CD4-positive, alpha-beta T cell treated with Interleukin-4 for 1 hour (primary cell): ENCODE measurements at places on chromosomes 7 and 10.
A peak's percentile ranks its signal among the peaks of the same experiment; 100 is the strongest.

GRCh38 chr10:29553544-29554250 lies 81.1 kb downstream of the SVIL start:
- DNase-seq, result no peak

- DNase-seq, result no peak
Observed at GRCh38 chr7:47931005-47932004, 17.0 kb downstream of the PKD1L1 start.

DNA sequence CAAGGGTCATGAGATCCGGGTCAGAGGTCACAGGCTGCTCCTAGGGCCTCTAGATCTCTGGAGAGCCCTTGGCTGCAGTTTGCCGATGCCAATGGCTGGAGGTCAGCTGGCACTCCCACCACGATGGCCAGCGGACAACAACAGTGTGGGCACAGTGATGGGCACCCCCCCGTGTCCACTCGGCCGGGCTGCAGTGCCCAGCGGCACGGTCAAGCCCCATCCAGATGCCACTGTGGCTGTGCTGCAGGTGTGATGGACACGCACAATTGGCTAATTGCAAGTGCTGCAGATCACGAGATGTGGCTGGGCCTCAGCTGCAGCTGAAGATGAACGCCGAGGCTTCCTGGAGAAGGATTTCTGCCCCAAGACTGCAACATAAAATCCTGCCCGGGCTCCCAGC lies 80.7 kb downstream of the PDGFA start:
- no peak for DNase-seq

GRCh38 chr10:68470300-68470699 lies 1.5 kb downstream of the DNA2 start:
- DNase-seq, result no peak

- no peak for DNase-seq
Observed at GRCh38 chr7:120944826-120945562, 5.6 kb upstream of the ING3 start.

DNA sequence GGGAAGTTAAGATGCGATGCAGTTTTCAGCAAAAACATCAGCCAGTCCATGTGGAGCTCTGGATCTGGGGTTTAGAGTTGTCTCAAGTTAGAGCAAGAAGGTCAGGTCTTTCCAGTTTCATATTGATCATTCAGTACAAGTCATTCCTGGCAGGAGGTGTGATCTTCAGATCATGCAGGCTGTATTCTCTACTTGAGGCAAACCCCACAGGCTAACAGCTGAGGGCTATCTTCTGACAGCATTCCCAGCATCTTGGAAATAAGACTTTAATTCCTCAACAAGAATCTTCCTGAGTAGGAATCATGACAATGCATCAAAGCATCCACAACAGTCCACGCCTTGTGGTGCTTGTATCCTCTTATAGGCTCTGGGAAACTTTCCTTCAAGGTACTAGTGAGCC lies 94.9 kb upstream of the ZNF438 start:
- DNase-seq, result no peak

- DNase-seq, result no peak
Observed at GRCh38 chr10:792083-792791, 102.8 kb upstream of the DIP2C start.

DNA sequence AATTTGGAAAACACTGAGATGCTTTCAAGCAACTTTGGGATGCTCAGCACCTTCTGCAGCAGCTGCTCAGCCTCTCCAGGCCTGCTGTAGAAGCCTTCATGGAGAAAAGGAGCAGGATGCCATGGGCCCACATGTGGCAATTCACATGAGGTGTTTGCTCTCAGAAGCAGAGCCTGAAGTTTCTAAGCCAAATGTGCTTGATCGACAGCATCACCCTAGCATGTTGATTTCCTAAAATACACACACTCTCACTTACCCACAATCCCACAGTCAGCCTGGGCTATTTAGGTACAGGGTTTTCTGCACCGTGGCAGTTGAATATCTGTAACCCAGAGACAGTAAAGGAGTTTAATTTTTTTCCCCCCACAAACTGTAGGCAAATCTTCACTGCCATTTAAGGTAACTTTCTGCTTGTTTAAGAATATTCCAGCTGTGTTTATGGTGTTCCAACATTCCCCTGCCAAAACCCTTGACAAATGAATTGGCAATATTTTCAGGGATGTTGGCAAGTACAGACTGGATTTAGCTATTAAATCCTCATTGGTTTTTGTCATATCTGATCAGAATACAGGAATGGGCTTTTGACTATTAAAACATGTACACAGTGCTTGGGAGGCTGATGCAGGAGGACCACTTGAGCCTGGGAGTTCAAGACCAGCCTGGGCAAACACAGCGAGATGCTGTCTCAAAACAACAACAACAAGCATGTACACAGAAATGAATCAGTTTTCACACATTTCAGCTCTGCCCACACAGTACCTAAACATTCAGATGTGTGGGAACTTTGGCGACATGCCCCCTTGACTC lies 244.2 kb downstream of the CELF2 start:
- DNase-seq, result no peak

DNA sequence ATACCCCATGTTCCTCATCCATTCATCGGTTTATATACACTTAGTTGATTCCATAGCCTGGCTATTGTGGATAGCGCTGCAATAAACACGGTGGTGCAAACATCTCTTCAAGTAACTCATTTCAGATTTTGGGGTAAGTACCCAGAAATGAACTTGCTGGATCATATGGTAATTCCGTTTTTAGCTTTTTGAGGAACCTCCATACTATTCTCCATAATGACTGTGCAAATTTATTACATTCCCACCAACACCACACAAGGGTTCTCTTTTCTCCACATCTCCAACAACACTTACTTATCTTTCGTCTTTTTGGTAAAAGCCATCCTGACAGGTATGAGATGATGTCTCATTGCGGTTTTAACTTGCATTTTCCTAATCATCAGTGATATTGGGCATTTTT lies 3.7 kb downstream of the NPFFR1 start:
- no peak for DNase-seq

- DNase-seq, result no peak
Observed at GRCh38 chr7:120729245-120729644, 128.7 kb downstream of the TSPAN12 start.

GRCh38 chr10:110973400-110973799 lies 54.0 kb downstream of the SHOC2 start:
- no peak for DNase-seq

- no peak for DNase-seq
Observed at GRCh38 chr7:156764016-156764669, 123.6 kb downstream of the RNF32 start.

GRCh38 chr10:97505152-97505551 lies 6.4 kb downstream of the UBTD1 start:
- no peak for DNase-seq

GRCh38 chr10:77641344-77641743 lies 3.7 kb upstream of the KCNMA1 start:
- DNase-seq, result no peak

DNA sequence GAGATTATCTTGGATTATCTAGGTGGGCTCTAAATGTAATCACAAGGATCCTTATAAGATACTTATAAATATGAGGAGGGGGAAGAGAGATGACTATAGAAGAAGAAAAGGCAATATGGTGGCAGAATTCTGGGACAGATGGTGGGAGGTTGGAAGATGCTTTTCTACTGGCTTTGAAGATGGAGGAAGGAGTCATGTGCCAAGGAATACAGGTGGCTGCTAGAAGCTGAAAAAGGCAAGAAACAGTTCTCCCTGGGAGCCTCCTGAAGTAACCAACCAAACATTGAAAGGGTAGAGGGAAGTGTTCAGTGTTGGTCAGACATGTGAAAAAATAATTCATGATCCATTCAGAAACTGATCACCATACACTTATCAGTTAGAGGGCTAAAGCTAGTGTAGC lies 213.3 kb downstream of the WDR11 start:
- DNase-seq, result no peak

- DNase-seq, result no peak
Observed at GRCh38 chr10:5360318-5360915, 4.3 kb upstream of the UCN3 start.

- DNase-seq, result no peak
Observed at GRCh38 chr7:120079022-120079421, 194.0 kb upstream of the KCND2 start.

DNA sequence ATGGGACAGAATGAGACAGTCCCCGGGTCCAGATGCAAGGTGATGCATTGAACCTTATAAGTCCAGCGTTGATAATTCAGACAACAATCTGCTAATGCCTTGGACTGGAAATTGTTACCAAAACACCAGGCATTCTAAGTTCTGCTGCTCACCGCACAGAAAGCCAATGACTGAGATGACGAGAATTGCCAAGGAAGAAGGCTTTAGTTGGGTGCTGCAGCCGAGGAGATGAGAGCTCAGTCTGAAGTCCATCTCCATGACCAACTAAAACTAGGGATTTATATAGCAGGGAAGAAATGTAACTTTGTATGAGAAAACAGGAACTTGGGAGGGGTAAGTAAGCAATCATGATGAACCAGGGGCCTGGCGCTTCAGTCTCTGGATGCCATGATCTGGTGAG lies 68.7 kb downstream of the PRKCQ start:
- no peak for DNase-seq

DNA sequence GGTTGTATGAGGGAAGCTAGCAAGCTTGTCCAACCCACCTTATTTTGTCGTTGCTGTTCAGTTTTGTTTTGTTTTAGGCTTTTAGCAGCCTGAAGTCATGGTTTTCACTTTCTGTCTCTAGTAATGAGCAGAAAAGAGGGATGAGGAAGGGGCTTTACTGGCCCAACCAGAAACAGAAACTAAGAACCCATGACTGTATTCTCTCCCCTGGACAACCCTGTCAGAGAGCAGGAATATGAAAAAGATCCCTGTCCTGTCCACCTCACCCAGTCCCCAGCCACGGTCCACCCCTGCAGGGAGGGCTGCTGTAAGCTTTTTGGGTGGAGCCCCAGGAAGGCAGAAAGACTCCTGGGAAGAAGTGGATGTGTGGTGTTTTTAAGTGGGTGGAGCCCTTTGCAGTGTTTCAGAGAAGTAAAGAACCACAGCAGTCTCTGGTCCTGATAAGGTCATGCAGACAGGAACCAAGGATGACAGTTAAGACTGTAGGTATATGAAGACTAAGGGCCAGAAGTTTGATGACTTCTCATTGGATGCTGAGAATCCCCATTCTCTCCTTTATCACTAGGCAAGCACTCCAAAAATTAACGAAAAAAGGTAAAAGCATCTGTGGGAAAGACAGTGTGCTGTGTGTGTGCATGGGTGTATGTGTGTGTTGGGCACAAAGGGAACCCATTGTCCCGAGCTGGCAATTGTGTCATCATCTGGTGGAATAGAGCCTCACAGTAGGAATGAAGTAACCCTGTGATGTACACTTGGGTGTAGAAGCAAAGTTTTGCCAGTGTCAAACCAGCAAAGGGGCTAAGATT lies 13.8 kb downstream of the MRPL32 start:
- no peak for DNase-seq

DNA sequence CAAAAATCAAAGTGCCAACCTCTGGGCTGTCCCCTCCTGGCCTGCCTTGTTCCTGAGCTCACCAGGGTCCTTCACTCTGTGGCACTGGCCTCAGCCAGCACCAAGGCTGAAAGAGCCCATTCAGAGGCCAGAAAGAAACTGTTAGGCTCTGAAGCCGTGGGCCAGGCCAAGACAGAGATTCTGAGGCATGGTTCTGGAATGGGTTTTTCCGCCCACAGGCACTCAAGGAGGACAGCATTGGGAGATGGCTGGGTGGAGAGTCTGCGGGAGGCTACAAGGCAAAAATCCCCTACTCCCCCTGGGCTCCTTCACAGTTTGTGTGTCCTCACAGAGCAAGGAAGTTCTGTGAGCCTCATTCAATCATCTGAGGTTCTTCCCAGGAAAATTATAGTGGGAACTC lies 31.7 kb downstream of the GRIFIN start:
- DNase-seq, result no peak

DNA sequence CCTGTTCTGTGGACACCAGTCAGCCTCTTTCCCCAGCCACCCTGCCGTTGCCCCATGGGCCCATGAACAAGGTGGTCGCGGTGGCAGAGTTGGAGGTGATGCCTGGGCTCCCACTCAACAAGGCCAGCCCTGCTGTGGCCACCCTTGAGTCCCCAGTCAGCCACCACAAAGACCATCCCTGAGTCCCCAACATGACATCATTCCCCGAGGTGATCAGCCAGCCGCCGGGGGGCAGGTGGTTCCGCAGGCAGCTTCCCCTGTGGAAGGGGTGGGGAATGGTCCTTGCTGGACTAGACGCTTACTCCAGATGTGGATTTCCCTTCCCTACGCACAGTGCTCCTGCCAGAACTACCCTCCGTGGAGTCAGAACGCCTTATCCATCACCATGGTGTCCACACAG lies 271.7 kb downstream of the PTPRN2 start:
- no peak for DNase-seq

- DNase-seq, result no peak
Observed at GRCh38 chr10:75037171-75038153, 74.0 kb upstream of the SAMD8 start.

- no peak for DNase-seq
Observed at GRCh38 chr10:78212060-78212785, 178.6 kb downstream of the RPS24 start.

GRCh38 chr10:31404640-31405039 lies 85.6 kb downstream of the ZEB1 start:
- no peak for DNase-seq

DNA sequence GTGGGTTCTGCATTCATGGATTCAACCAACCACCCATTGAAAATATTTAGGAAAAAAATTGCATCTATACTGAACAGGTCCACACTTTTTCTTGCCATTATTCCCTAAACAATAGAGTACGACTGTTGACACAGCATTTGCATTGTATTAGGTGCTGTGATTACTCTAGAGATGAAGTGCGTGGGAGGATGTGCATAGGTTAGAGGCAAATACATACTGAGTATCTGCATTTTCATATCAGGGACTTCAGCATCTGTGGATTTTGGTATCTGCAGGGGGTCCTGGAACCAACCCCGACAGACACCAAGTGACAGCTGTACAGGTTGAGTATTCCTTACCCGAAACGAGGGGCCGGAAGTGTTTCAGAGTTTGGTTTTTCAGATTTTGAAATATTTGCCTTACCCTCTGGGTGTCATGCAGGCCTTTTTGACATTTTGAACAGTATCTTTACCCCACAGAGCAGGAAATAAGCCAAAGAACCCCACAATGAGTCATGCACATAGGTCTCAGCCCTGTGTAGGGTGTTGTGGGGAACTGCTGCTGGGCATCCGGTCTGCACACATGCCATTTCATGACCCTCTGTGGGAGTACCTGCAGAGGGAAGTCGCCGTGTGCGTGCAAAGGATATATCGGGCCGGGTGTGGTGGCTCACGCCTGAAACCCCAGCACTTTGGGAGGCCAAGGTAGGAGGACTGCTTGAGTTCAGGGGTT lies 14.5 kb downstream of the NUDT5 start:
- DNase-seq, result peak; percentile 79

GRCh38 chr7:148721390-148721789 lies 22.7 kb downstream of the CUL1 start:
- DNase-seq, result no peak

DNA sequence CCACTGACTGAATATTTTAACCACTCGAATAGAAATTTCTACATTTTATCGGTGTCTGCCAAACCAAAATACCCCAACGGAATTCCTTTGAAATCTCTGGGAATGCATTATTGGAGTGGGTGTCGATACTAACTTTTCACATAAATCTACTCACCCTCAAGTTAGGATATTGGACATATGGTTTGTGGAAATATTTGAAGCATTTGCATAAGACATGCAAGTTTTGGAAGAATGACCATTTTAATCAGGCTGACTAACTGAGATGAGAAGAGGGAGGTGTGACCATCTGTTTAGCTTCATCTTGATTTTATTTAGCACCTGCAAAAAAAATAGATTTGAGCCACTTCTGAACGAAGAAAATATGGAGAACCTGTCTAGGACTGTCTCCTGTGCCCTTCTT lies 61.2 kb downstream of the KLF6 start:
- no peak for DNase-seq

GRCh38 chr7:90661290-90662151 lies 65.4 kb downstream of the CDK14 start:
- DNase-seq, result no peak
